NCI-H69 (cell line): ENCODE measurements at places on chromosomes 7 and 10.
A peak's percentile ranks its signal among the peaks of the same experiment; 100 is the strongest.

DNA sequence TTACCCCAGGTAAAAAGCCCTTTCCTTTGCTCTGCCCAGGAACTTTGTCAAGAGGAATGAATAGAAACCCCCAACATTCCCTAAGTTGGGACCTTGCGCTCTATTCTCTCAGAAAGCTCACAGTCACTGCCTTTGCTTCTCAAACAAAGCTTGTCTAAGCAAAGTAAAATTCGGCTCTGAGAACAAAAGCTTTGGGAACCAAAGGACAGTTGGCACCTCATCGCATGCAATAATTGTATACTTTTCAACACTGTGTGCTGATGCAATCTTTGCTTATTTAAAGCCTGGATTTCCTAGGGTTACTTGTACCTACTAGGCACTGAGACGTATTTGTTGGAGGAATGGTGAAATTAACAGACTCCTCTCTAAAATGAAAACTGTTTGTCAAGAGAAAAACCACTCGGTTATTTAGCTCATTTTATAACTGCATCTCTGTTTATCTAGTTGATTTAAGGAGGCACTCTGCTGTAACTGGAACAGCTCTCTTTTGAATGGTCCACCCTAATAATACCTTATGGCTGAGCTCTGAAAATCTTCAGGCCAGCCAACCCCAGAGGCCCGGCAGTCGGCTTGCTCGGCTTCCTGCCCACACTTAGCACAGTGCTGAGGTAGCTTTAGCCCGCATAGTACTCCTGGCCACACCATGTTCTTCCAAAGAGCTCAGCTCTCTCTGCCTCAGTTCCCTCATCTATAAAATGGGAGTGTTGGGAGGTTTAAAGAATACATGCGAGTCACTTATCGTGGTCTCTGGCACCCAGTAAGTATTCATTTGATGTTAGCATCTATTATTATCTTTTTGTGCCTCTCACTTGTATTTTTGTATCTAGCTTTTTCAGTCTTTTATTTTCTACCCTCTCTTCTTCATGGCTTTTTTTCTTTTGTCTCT lies 80.2 kb upstream of the PRR15 start:
- peak; percentile 63 for DNase-seq

GRCh38 chr7:73613954-73614735 lies 10.2 kb downstream of the MLXIPL start:
- DNase-seq = no peak

GRCh38 chr7:5677538-5678294 lies 103.7 kb downstream of the RNF216 start:
- DNase-seq = peak; percentile 63

DNA sequence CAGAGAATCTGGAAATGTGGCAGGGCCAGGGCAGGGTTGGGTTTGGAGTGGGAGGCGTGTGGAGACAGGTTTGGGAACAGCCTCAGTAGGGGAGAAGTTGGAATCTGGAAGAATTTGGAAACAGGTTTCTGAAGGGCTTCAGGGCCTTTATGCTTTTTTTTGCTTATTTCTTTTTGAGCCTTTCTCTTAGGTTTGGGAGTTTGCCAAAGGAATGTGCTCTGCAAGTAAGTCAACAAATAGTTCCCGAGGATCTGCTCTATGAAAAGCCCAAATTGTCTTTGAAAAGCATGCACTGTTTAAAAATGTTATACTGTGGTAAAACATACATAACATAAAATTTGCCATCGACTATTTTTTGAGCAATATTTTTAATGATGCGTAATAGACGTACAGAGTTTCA lies 86.7 kb upstream of the ADRB1 start:
- no peak for DNase-seq

GRCh38 chr7:90424720-90425119 lies 21.5 kb downstream of the CLDN12 start:
- DNase-seq = no peak

DNA sequence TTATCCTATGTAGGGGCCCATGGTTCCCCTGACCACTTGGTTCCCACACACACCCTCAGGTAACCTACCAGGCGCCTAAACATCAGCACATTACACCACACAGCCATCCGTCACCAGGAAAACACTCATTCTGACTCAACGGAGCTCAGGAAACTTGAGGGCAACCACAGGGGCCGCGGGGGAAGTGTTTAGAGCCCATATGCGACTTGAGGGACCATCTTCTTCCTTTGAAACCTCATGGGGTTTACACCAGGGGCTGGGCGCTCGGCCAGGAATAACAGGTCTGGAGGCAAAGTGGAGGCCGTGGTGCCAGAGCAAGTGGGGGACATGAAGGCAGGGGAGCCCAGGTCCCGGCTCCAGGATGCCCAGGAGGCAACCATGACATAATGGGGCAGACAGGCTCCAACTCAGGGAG lies 1.5 kb downstream of the STX1A start:
- peak; percentile 47 for DNase-seq

DNA sequence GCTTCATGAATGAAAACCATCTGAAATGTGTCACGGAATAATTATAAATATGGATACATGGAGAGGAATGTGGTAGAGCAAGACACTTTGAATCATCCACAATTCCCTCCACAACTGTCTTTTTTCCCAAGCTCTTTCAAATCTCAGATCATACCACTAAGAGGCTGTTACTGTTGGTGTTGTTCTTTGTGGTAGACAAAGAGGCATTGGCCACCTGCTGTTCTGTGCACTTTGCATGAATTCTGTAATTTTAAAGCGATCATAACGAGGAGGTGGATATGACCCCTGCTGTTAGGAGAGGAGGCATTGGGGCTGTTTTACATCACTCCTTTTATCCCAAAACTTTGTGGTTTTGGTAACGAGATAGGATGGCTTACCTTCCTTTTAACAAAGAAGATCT lies 141.2 kb upstream of the KLF6 start:
- DNase-seq = no peak

- DNase-seq = peak; percentile 59
Observed at GRCh38 chr10:75525067-75525466, 93.6 kb downstream of the LRMDA start.

- DNase-seq = no peak
Observed at GRCh38 chr7:333393-333764, 43.4 kb downstream of the FOXL3 start.

- no peak for DNase-seq
Observed at GRCh38 chr10:104892879-104893617, 252.0 kb downstream of the SORCS3 start.

DNA sequence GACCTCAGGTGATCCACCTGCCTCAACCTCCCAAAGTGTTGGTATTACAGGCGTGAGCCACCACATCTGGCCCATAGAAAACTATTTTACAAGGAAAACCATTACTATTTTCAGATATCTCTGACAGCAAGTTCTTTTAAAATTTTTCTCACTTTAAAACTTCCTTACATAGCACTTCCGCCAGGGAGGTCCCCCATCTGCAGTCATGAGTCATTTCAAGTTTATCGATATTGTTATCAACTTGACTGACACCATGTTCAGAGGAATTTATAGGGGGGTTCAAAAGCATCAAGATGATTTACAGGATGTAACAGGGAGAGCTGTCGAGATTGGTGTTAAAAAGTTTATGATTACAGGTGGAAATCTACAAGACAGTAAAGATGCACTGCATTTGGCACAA lies 88.8 kb downstream of the NRBF2 start:
- DNase-seq = no peak

- DNase-seq = no peak
Observed at GRCh38 chr7:157539521-157539920, 202.7 kb downstream of the DNAJB6 start.

DNA sequence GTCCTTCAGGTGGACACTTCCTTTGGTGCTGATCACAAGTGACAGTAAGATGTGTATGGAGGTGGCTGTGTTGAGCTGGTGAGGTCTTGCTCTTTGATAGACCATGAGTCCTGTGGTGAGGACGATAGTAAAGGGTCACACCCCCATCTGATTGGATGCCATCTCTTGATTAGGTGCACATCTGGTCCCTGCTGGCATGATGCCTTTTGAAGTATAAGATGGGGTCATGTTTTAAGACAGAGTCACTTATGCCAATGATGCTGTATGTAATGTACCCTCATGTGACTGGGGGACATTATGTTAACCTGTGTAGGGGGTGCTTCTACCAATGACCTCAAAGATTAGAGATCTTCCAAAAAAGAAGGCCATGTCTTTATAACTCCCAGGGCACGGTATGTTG lies 644.6 kb downstream of the ACTR3B start:
- no peak for DNase-seq

DNA sequence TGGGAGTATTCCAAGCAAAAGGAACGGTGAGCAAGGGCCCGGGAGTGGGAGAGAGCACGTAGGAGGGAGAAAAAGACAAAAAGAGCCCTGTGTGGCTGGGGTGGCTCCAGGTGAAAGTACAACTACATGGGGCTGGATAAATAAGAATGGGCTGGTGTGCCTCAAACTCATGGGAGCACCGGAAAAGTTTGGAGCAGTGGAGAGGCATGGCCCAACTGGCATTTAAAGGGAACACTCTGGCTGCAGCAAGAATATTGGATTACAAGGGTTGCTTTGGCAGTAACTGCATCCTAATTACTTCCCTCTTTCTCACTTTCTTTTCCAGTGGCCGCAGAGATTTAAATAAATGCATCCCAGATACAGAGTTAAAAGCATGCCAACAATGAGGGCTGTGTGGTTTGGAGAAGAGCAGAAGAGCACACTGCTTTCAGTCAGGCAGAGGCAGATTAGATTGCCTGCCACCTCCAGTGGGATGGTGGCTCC lies 39.1 kb upstream of the HERPUD2 start:
- no peak for DNase-seq
